ENCODE measurements at places on chromosomes 5 and 9.

DNA sequence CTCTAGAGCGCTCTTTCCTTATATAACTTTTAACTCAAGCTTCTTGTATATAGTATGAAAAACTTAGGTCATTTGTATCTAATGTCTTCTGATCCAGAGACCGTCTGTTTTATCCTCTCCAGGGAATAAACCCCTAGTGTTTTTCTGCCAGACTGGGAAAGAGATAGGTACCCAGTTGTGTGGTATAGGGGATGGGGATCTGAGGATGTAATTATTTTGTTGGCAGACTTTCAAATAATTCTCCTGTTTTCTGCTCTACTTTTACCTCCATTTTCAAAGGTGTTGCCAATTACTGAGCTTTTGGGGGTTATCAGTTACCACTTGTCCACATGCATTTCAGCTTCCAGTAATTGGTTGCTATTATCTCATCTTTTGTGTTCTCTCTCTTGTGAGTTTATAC, 17.9 kb downstream of the CCDC171 start:
- DNase-seq, result no peak

DNA sequence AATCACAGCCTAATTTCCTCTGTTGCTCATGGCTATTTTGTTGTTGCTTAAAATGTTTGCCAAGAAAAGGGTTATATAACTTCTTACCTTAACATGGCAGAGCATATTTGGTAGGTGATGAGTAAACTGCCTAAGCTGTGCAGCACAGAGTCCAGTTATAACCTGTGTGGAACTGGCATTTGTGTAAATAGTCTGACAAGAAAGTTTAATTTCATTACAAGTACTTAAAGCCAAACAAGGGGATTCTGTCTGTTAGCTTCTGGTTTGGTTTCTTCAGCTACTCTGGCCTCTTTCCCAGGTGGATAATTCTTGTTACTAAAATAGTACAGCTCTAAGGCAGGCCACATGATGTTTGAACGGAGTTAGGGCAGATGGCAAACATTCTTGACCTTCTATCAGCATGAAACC, 72.2 kb downstream of the PTCD2 start:
- no peak for DNase-seq

- no peak for DNase-seq
Observed at GRCh38 chr5:169717288-169717687, 80.2 kb downstream of the DOCK2 start.

DNA sequence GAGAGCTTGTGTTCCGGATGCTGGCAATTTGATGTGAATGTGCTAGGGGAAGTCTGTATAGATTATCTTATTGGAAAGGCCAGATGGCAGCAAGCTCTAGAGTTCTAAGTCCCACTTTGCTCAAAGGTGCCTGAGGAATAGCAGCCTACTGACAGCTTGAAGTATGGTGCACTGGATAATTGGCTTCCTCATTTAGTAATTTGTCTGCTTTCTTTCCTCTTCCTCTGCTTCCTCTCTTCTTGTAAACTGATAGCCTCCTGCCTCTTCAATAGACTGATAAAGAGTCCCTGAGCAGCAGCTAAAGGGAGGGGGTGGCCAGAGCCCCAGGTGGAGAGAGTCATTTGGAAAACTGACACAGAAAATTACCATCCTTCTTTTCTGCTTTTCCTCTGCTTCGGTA, 177.3 kb downstream of the FGF1 start:
- DNase-seq, result no peak

DNA sequence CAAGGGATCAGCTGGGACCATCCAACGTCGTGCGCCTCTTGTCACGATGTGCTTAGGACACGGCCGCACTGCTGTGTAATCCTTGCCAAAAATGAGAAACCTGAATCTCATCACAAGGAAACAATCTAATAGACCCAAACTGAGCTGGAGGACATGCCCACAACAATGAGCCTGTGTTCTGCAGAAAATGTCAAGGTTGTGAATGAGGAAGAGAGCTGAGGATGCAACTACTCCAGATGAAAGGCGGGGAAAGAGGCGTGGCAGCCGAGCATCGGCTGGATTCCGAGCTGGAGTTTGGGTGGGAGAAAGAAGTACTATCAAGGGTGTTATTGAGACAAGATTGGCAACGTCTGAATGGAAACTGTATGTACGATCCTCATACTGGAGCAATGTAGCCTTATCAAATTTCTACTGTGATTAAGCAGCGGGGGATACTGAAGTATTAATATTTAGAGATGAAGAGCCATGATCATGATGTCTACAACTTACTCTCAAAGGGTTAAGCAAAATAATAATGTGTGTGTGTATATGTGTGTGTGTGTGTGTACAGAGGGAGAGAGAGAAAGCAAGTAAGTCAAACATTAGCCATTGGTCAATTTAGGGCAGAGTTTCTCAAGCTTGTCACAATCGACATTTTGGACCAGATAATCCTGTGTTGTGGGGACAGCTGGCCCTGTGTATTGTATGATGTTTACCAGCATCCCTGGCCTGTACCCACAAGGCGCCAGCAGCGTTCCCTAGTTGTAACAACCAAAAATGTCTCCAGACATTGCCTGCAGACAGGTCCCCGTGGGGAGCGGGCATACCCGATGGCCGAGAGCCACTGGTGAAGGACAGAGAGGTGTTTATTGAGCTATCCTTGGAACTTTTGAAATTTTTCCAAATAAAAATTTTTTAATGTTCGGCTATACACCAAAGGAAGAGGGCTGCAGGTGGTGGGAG, 46.5 kb downstream of the DUSP1 start:
- DNase-seq, result no peak

DNA sequence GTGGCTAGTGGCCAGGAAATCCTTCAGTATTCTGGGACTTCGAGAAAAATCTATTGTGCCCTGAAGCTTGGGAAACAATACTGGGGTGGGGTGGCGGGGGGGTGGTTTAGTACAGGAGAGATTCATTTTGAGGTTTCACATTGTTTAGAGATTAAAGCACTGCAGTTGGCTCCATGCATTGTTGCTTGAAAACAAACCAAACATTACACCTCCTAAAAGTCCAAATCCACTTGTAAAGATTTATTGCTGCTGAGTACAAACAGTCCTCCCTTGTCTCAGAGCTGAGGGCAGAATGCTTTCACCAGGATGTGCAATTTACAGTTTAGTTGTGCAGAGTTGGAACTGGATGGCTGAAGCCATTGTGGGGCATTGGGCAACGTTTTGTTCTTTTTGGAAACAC, 49.4 kb downstream of the GGTA1 start:
- no peak for DNase-seq

DNA sequence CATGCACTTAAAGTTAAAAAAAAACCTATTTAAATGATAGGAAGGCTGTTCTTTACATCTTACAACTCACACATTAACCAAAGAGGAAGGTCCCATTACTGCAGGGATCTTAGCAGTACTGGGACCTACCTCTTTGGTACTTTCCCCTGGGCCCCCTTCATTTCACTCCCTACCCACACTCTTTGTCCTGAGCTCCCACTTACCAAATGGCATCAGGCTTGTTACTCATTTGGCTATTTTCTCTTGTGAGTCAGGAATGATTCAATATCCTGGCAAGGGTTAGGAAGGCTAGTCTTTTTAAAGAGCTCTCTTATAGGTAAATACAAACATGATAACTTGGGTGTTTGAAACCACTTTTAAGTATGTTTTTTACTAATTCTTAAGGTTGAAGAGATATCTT, 117.4 kb upstream of the ELL2 start:
- DNase-seq, result peak; percentile 52

GRCh38 chr9:101849102-101849707, 110.8 kb upstream of the GRIN3A start:
- DNase-seq, result no peak

DNA sequence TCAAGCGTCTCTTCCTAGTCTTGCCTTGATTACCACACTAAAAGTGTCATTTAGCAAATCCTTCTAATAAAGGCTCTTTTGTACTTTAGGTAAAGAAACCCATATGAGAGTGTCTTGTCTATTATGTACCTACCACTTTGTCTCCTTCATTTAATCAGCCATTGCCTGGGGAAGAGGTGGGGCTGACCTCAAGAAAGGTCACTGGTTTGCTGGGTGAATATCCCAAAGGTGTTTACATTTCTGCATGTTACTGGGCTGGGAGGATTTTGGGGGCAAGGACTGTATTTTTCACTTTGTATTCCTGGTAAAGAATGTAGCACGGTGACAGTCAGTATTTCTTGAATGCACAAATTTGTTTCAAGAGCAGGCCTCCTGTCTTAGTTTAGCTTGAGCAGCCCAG, 11.9 kb upstream of the RPS23 start:
- DNase-seq, result no peak

- DNase-seq, result no peak
Observed at GRCh38 chr9:130116346-130116745, 55.9 kb upstream of the NCS1 start.

GRCh38 chr5:166865206-166865605, 1426.2 kb upstream of the WWC1 start:
- no peak for DNase-seq

GRCh38 chr9:10052181-10052580, 560.6 kb downstream of the PTPRD start:
- DNase-seq, result no peak

DNA sequence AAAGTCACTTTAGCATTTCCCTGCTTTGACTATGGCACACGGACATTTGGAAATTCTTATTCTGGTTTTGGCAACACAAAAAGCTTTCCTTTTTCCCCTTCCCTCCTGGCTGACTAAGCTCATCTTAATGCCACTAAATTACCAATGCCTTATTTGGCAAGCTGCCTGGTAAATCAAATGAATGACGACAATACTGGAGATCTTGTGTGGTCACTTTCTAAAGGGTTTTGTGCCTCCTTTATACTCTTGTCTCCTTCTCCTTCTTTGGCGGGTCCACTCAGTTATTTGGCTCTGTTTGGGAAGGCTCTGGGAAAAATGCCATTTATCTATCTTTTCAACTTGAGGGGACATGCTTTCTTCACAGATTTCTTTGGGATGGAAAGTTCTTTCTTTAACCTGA, 34.9 kb downstream of the SH3GL2 start:
- peak; percentile 78 for DNase-seq

DNA sequence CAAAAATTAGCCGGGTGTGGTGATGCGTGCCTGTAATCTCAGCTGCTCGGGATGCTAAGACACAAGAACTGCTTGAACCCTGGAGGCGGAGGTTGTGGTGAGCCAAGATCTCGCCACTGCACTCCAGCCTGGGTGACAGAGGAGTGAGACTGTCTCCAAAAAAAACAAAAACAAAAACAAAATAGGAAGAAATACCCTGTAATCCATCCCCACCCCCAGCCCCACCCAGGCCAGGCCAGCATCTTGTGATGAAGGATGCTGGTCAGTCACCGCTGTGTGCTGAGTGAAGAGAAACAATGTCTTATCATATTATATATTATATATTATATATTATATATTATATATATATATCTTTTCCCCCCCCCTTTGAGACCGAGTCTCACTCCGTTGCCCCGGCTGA, 15.4 kb upstream of the CCIN start:
- DNase-seq, result no peak

Measured in HFF-Myc (cell line).